ENCODE measurements at places on chromosomes 4 and X.

DNA sequence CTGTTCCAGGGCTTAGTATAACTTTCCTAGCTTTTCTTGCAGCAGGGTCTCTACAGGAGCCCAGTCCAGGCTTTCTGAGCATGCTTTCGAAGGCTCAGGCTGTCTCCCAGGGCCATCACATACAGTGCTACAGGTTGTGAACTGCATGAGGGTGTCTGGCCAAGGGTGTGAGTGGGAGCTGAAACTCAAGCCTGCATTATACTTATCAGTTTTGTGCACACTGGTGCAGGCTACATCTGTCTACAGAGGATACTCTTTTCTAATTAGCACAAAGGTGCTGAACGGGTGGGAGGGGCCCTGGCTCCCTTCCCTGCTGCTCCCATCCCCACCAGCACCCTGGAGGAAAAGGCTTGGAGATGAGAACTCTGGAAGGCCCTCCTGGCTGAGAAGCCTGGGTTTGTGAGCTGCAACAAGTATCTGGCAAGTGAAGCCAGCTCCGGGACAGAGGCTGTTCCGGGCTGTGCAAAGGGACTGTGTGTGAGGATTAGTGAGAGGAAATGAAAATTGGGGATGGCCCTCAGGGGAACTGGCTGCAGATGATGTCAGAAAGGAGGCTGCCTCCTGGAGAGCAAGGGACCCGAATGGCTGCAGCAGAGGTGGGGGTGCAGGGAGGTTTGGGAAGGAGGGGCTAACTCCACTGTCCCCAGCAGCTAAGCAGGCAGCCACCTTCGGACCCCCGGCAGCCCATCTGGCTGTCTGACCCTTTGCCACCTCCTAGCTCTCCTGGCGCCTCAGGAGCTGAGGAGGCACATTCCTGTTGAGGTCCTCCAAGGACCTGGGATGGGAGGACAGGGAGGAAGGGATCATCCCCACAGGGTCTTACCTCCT is 68.5 kb downstream of the EFNB1 start:
- no peak for DNase-seq

GRCh38 chrX:35890699-35891098 is 28.8 kb upstream of the CFAP47 start:
- DNase-seq, result no peak

GRCh38 chrX:129403974-129404669 is 119.2 kb downstream of the SMARCA1 start:
- no peak for DNase-seq

DNA sequence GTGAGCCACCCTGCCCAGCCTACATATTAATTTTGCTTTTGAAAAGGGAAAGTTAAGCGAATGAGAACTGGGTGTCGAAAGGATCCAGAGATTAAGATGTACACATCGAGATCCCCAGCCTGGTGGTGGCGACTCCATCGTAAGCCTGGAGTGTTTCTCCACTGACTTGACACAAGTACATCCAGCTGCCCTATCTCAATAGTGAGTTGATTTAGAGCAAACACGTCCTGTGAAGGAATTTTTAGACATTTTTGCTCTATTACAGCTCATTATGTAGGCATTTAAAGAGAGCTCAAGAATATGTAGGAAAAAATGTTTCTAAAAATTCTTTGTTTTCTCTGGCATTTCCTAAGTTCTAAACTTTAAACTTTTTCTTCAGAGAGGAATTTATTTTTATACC is 11.7 kb upstream of the CLDN34 start:
- no peak for DNase-seq

DNA sequence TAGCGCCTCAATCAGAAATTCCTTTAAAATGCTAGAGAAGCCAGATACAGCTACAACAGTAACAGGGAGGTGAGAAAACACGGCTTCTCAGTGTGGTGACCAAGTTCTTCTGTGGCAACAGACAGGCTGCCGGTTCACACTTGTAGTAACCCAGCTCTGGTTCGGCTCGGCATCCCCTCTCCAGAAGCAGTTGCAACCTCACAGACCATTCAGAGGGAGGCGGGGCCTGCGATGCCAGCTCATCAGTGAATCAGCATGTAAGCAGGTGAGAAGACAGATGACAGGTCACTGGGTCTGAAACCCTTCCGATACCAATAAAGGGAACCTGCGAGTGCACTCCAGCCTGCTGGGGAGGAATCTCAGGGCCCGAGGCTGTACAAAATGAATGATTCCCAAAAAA is 251.0 kb downstream of the KCNIP4 start:
- no peak for DNase-seq

DNA sequence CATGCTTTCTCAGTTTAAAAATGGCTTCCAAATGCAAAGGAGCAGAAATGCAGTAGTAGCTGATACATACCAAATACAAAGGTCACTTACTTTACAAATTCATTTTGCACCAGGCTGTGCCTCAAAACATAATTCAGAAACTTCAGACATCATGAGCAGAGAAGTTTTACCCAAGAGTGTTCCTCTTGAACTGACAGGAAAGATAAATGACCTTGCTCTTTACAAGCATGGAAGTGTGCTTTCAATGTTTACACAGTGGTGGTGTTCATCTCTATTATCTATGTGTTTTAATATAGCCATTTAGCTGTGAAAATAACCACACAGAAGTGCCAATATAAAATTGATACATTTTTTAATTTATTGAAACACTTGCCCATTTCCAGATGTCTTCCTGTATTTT is 383.4 kb downstream of the ANKRD50 start:
- DNase-seq, result no peak

GRCh38 chr4:171561419-171561818 is 251.8 kb upstream of the GALNTL6 start:
- no peak for DNase-seq

DNA sequence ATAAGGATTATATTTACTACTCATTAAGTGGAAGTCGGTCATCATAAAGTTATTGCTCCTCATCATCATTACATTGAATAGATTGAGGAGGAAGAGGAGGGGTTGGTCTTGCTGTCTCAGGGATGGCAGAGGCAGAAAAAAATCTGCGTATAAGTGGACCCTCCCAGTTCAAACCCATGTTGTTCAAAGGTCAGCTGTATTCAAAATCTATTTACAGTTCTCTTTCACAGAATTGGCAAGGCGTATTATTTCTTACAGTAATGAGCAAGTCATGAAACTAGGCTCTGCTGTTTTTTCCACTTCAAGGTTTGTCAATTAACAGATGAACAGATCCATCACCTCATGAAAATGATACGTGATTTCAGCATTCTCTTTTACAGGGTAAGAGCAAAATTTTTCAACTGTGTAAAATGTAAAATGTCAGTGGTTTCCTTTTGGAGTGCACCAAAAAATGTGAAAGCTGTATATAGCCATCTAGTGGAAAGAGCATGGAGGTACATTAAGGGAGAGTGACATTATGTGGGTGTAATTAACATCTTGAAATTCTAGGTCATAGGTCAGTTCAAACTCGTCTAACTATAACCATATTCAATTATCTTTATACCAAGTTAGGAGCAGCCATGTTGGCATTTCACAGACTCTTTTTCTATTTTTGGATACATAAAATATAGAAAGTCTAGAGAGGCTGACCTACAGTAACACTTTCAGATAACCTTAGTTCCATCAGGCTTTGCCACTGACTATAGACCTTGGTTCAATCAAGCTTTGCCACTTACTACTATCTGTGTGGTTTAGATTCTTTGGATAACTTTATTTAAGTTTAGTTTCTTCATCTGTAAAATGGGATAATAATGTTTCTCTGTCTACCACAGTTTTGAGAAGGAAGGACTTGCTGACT is 30.1 kb downstream of the NEIL3 start:
- DNase-seq, result no peak

GRCh38 chrX:53031380-53031779 is 17.2 kb upstream of the GPR173 start:
- DNase-seq, result no peak

- DNase-seq, result no peak
Measured at GRCh38 chr4:41256740-41257256, at the start of gene UCHL1. TSS of gene UCHL1 (plus strand) at chr4:41256928. CDS start at chr4:41256977, 49 bp downstream.

- DNase-seq, result peak; percentile 6
Measured at GRCh38 chrX:39772057-39772832, 325.5 kb downstream of the BCOR start.

- DNase-seq, result no peak
Measured at GRCh38 chr4:72418458-72418857, 150.6 kb downstream of the ADAMTS3 start.

- no peak for DNase-seq
Measured at GRCh38 chrX:8636497-8636896, 95.4 kb downstream of the ANOS1 start.

DNA sequence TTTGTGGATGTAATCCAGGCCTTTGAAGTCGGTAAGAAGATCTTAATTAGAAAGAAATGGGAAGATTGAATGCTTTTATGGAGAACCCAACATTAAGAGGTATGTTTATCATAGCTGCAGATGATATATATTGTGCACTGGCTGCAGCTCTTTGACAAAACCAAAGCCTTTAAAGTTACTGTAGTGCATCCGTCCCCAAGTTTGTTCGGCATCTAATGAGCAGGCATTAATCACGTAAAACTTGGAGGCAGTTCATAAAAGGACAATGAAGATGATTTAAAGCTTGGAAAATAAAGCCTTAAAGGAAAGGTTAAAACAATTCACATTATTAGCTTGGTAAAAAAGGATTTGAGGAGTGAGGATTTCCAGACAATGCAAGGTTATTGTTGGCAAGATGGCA is 150.8 kb upstream of the ARX start:
- DNase-seq, result no peak

- DNase-seq, result no peak
Measured at GRCh38 chrX:45479835-45480422, 279.3 kb upstream of the DIPK2B start.

DNA sequence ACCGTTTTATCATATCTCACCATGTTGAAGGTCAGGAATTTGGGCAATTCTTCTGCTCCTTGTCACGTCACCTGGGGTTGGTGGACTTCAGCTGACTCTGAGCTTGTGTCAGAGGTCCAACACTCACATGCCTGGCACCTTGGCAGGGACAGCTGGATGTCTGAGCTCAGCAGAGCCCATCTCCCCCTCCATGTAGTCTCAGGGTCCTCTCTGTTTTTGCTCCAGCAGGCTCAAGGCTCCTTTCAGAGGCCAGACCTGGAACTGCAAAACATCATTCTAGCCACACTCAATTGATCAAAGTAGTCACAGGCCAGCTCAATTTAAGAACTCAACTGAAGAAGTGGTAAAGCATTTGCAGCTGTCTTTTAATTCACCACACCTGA is 45.4 kb downstream of the EDNRA start:
- DNase-seq, result no peak

- DNase-seq, result no peak
Measured at GRCh38 chrX:47828984-47829383, 7.7 kb upstream of the ZNF81 start.

DNA sequence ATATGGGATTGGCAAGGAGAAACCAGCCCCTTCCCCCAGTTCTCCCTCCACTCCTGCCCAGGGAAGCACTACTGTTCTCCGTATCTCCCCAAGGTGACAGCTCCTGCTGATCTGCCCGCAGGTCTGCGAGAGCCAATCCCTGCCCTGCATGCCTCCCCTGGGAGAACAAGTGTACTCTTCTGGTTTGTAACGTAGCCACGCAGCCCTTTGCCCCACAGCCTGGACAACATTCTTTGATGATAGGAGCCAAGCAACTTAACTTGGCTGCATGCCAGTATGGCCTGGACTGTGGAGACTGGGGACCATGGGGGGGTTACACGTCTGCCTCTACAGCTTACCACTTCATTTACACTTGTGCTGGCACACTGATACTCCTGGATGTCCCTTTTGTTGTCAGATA is 2.0 kb downstream of the STBD1 start:
- DNase-seq, result no peak

DNA sequence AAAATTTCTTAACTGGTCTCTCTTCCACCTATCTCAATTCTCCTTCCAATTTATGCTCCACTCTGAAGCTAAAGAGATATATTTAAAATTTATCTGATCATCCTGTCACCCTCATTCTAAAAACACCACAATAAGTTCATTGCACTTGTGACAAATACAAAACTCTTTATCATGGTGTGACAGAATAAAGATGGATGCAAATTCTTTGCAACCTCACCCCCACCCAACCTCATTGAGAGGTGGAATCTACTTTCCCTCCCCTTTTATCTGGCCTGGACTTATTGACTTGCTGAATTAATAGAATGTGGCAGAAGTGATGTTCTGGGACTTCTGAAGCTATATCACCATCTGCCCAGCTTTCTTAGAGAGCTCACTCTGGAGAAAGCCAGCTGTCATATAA is 46.5 kb downstream of the IDS start:
- DNase-seq, result no peak

DNA sequence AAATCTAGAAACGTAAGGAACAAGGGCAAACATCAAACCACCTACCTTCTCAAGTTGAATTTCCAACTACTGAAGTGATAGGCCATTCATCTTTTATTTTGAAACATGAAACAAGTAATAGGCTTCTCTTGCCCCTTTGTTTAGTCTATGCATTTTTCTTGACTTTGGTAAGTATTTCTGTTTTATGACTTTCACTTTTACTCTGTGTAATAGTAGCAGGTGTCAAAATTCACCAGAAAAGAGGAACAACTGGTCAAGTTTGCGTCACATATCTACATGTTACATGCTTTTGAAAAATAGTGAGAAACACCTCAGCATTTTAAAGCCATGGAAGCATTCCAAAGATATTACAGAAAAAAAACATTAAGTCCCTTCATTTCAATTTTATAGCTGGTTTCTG is 157.1 kb upstream of the FTHL17 start:
- no peak for DNase-seq

- DNase-seq, result no peak
Measured at GRCh38 chr4:84150177-84150576, 348.9 kb downstream of the NKX6-1 start.

- no peak for DNase-seq
Measured at GRCh38 chr4:88964450-88964849, 92.5 kb downstream of the FAM13A start.
